ENCODE measurements at places on chromosomes 2 and 18.
A peak's percentile ranks its signal among the peaks of the same experiment; 100 is the strongest.

GRCh38 chr2:157336137-157337010 lies 10.8 kb upstream of the ERMN start:
- peak; percentile 53 for DNase-seq

DNA sequence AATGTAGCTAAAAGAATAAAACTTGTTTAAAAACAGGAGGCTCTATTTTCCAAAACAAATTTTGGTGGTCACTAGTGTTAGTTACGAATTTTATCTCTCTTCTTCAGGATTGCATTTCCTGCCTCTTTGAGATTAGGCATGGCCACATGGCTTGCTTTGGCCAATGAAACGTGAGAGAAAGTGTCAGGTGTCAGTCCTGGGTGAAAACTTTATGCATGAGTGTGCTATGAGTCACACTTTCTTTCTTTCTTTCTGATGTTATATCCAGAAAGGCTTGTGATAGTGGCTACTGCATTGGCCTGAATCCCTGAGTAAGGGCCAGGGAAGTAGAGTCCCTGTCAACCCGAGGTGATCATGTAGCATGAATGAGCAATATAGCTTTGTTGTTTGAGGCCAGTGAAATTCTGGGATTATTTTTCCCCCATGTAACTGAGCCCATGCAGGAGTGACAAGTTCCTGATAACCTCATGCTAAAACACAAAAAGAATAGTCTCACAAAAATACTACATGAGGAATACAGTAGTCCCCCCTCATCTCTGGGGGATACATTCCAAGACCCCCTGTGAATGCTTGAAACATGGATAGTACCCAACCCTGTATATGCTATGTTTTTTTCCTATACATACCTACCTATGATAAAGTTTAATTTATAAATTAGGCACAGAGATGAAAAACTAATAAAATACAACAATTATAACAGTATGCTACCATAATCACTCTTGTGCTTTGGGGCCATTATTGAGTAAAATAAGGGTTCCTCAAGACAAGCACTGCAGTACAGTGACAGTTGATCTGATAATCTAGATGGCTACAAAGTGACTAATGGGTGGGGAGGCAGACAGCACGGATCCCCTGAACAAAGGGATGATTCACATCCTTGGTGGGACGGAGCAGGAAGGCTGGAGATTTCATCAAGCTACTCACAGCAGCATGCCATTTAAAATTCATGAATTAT lies 109.5 kb downstream of the CDC42EP3 start:
- DNase-seq = peak; percentile 20

DNA sequence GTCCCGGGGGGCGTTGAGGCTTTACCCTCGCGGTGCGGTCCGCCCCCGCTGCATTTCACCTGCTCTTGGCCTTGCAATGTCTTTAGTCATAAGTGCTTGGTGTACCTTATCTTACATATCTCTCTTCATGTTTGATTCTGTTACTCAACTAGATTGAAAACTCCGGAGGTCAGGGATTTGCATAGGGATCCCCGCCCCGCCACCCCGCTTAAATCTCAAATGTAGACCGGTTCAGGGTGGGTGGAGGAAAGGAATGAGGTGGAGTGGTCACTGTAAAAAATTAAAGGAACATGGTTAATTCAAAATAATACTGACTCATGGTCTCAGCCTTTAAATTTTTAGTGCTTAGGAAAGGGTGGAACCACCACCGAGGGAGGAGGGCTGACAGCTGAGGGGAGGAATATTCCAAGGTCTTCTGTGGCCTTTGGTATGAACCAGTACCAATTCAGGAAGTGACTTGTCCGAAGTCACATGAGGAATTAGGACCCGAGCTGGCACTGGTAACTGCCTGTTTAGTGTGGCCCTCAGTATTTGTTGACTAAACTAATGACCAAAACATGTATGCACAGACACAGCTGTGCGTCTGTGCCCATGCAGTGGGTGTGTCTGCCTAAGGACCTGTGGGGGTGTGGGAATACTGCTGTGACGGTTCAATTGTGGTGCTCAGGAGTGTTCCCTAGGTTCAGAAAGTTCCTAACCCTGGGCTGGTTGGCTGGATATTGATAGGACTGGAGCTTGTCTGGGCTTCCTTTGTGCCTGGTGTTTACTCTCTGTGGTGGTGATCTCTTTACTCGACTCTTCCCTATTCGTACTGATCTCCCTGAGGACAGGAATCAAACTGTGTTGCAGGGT lies 1.0 kb downstream of the PLEKHB2 start:
- DNase-seq = peak; percentile 67

DNA sequence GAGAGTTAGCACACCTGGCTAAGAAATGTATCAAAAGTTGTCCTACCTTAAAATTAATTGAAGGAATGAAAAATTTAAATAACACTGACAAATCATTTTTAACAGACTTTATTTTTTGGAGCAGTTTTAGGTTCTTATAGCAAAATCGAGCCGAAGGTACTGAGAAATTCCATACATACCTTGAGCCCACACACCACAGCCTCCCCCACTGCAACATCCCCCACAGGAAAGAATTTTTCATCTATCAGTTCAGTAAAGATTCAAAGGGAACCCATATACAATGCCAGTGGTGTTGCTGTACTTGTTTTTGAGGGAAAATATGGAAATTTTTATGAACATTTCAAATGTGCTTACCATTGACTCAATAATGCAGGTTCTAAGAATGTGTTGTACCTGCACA lies 169.8 kb upstream of the HS6ST1 start:
- no peak for DNase-seq

All from hepatocyte (in vitro differentiated cells).